COLO829 (cell line): ENCODE measurements at places on chromosomes 13 and 19.

DNA sequence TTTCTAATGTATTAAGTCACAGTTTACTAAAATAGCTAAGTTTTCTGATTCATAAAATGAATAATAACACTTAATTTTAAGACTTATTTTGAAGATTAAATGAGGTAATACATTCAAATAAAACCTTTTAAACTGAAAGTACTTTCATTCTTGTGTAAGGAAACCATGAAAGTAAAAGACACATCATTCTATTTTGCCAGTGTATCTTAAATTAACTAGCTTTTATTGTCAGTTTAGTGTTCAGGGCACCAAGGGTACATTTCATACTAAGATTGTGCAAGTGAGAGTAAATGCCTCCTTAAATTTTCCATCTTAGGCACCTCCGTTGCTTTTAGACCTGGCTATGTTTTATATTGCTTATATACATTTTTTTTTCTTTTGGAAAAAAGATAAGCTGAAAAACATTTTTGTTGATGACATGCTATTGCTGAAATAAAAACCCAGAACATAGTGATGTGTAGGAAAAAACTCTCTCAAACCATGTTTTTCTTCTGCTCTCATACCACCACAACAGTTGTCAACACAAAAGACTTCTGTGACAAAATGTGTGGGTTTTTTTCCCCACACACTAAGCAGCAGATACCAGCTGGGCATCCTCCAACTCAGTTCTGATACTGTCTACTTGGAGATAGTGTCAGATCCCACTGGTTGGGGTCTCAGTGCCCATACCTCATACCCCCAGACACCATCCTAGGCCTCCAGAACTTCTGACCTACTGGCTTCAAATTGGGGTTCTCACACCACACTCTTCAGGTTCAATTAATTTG lies 30.7 kb upstream of the LPAR6 start:
- DNase-seq, result no peak

- peak; percentile 59 for DNase-seq
Measured at GRCh38 chr13:80979035-80979641, 638.2 kb upstream of the SPRY2 start.

- DNase-seq, result no peak
Measured at GRCh38 chr13:93698016-93698613, 471.5 kb downstream of the GPC6 start.

- no peak for DNase-seq
Measured at GRCh38 chr13:112980434-112980833, 11.4 kb downstream of the MCF2L start.

- DNase-seq, result no peak
Measured at GRCh38 chr13:40394304-40394985, 272.0 kb downstream of the FOXO1 start.

- no peak for DNase-seq
Measured at GRCh38 chr19:41443813-41444455, 978 bp downstream of the ERICH4 start.

- DNase-seq, result no peak
Measured at GRCh38 chr13:106558527-106558926, 9.4 kb downstream of the ARGLU1 start.

DNA sequence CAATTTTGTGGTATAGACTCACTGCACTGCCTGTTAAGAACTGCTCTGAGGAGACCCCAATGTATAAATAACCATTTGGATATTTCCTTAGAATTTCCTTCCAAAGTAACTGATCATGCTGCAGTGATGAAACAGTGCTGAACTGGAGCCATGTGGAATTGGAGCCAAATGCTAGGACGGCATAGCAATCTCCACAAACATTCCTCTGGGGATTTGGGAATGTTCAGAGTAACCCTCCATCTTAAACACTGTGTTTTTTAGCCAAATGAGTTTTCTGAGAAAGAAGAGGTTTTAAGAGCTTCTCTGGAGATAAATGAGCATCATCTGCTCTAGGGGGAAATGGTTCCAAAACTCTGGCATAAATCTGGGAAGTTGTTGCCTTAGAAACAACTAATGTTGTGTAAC lies 98.2 kb downstream of the OLFM4 start:
- DNase-seq, result no peak

- no peak for DNase-seq
Measured at GRCh38 chr19:58381460-58382212, 806 bp upstream of the ZNF837 start.

DNA sequence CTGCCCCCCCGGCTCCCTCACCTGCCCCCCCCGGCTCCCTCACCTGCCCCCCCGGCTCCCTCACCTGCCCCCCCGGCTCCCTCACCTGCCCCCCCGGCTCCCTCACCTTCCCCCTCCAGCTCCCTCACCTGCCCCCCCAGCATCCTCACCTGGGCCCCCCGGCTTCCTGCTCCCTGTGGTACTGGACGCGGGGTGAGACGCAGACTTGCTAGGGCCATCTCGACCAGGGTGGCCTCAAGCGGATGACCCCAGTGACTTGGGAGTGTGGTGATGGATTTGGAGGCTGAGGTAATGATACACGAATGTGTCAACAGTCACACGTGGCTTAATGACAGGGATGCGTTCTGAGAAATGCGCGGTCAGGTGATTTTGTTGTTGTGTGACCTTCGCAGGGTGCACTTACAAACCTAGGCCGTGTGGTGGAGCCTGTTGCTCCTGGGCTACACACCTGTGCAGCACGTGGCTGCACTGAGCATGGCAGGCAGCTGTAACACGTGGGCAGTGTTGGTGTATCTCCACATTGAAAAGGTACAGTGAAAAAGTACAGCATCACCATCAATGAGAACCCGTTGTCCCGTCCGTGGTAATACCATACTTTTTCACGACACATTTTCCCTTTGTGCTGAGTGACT lies 197.8 kb downstream of the TEX29 start:
- no peak for DNase-seq

DNA sequence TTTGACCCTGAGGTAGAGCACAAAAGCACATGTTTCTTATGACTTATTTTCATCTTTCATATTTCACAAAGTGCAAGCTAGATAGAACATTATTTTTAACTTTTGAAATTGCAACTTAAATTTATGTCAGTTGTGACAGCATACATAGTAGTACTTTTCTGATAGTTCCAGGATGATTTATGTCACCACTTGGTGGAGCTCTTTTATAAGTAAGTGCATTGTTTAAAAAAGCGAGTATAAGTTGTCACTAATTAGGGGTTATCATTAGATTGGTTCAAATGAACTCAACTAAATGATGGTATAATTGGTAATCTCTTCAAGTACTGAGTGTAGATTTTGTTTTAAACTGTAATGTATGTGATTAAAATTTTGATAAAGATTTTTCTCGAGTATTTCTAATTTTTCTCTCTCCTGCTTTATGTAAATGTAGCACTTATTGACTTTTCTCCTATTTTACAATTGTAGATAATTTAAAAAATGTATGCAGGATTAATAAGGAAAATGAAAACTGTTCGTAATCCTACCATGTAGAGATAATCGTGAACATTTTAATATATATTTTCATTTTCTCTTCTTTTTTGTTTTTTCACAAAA lies 31.1 kb downstream of the RB1 start:
- peak; percentile 31 for DNase-seq

DNA sequence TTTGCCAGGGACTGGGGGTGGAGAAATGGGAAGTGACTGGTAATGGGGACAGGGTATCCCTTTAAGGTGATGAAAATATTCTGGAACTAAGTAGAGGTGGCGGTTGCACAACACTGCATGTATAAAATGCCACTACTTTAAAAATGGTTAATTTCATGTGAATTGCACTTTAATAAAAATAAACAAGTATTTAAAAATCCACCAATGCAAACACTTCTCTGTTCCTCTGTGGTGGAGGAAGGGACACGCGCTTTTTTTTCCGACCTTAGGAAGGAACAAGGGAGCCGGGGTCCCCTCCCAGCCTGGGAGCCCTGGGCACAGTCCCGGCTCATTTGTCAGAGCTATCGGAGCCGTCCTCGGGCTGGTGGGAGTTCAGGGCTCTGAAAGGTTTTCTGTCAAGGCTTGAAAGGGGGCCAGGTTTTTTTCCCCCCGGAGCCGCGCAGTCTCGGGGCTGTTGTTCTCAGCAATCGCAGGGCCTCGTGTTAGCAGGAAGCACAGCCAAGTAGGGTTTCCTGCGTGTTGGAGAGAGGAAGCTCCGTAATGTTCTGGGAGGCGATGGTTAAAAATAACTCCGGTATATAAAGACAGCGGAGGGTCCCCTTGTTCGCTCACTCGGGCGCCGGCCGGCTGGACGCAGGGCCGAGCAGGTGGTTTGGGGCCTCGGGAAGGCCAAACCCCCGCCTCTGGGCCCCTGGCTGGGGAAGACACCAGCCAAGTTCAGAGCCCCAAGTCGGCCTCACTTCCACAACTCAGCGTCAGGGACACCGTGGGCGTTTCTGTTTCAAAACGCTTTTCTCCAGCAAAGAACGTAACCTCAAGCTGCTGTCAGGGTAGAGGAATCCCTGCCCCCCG lies 41.2 kb upstream of the KLF2 start:
- no peak for DNase-seq

GRCh38 chr13:72808917-72809500 lies 27.1 kb downstream of the PIBF1 start:
- no peak for DNase-seq

- no peak for DNase-seq
Measured at GRCh38 chr19:16454351-16454918, 17.3 kb downstream of the EPS15L1 start.

DNA sequence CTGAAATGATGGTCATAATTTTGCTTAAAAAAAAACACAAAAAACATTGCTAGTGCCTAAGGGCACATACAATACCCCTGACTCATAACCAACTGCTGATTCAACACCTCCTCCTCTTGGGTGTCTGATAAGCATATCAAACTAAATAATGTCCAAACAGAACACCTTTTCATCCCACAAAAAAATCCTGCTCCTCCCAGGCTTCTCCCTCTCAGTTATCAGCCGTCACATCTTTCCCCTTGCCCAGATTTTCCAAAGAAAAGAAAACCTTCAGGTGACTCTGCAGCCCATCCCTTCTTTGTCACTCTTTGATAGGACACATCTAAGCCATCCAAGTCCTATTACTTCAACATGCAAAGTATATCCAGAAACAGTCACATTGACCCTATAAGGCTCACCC lies 46.9 kb downstream of the ABCC4 start:
- DNase-seq, result no peak

DNA sequence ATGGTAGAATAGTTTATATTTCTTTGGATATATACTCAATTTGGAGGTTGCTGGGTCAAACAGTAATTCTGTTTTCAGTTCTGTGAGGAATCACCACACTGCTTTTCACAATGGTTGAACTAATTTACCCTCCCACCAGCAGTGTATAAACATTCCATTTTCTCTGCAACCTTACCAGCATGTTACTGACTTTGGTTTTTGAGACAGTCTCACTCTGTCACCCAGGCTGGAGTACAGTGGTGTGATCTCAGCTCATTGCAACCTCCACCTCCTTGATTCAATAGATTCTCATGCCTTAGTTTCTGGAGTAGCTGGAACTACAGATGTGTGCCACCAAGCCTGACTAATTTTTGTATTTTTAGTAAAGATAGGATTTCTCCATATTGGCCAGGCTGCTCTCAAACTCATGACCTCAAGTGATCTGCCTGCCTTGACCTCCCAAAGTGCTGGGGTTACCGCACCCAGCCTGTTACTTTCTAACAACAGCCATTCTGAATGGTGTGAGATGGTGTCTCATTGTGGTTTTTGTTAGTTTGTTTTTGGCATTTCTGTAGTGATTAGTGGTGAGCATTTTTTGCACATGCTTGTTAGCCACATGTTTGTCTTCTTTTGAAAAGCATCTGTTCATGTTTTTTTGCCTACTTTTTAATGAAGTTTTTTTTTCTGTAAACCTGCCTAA lies 12.5 kb downstream of the ZNF714 start:
- DNase-seq, result no peak

DNA sequence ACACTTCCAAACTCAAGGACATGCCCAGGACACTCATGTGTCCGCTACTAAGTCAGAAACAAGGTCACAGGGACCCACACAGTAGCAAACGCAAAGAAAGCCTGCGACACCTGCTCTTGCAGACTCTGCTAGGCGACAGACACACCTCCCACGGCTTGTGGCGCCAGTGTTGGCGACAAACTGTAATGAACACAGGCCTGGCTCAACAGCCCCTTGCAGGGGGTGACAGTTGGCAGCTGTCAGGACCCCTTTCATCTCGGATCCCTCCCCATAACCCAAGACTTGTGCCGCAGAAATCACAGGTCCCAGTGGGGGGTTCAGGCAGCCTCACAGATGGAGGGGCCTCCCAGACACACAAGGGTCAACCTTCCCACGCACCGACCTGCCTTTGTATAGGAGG lies 364 bp downstream of the CKM start:
- DNase-seq, result no peak

DNA sequence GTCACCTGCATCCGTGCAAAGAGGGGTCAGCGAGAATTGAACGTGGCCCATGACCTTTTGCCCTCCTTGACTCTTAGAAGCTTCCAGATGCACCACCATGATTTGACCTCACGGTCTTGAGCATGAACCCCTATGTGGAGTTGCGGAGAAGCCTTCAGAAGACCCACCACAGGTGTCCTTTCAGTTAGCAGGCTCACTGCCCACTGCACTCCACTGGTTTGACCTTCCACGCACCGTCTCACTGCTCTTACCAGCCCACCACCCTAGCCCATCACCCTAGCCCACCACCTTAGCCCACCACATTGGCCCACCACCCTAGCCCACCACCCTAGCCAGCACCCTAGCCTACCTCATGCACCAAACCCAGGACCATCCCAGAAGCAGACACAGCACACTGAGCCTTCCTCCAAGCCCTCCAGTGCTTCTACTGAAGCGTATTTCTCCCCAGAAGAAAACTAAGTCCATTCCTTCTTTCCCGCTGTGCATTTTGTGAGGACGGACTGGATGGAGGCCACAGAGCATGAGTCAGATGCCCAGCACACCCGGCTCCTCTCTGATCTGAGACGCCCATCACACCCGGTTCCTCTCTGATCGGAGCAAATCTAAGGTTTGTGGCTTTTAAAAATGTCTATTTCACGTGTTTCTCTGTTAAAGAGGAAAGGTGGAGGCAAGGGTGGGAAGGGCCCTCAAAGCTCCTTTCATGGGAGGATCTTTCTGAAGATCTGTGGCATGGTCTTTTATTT lies 45.8 kb downstream of the SOX1 start:
- DNase-seq, result no peak

DNA sequence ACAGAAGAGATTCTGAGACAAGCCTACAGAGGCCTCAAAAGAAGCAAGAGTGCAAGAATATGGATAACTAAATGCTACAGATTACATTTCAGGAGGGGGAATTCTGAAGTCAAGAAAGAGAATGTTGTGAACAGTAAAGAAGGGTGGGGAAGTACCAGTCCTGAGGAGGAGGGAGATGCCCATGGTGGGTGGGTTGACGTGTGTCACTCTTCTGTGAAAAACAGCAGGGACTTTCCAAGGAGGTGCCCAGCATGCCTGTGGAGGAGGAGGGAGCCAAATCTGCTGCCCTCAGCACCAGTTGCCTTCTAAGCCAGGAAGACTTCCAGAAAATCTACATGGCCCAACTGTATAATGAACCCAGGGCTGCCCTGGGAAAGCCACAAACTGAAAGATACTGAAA lies 87.7 kb downstream of the SGCG start:
- DNase-seq, result no peak

GRCh38 chr13:25466880-25467279 lies 95.1 kb downstream of the ATP8A2 start:
- no peak for DNase-seq

- DNase-seq, result no peak
Measured at GRCh38 chr13:103935117-103935516, 868.9 kb upstream of the SLC10A2 start.
